ENCODE measurements at places on chromosomes 1 and 21. TPM values are rescaled to one million over a fixed set of nuclear protein-coding genes. Genes with fewer than 3 reads are reported as not detected.

- DNase-seq = no peak
- no peaks in the 10 kb centered on the region for H3K27me3 ChIP-seq
- no peak overlapping the region for H3K27ac ChIP-seq
- H3K36me3 ChIP-seq = no peaks in the 10 kb centered on the region
Observed at GRCh38 chr1:81558291-81559076, 242.2 kb upstream of the ADGRL2 start.

DNA sequence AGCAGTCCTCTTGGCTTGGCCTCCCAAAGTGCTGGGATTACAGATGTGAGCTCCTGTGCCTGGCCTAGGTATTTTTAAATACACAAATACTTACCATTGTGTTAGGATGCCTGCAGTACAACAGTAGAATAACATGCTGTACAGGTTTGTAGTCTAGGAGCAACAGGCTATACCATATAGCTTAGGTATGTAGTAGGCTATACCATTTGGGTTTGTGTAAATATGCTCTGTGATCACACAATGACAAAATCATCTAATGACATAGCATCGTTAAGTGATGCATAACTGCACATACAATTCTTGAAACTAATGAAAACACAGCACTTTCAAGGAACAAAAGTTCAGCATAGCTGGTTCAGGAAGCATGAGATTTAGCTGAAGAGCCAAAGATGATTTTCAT lies 12.7 kb downstream of the POU2F1 start:
- H3K27ac ChIP-seq = no peak overlapping the region
- no peaks in the 10 kb centered on the region for H3K27me3 ChIP-seq
- no peak for DNase-seq
- H3K36me3 ChIP-seq = no peaks in the 10 kb centered on the region

DNA sequence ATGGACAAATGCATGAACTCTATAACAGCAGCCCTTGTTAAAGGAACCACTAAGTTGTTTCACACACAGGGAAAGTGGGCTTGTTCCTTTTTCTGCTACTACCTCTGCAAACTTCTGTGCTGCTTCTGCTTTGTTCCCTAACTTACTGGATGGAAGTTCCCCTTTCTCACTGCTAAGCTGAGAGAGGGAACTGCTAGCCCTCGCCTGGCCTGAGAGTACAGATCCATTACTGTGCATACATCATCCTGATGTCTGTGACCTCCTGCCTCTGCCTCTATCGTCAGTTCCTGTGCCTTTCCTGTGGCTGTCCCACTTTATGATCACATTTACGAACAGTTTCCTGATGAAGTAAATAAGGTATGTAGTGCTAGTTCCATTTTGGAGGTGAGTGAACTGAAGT lies 3.5 kb downstream of the GNAT2 start:
- no peak overlapping the region for H3K4me3 ChIP-seq
- no peaks in the 10 kb centered on the region for H3K27me3 ChIP-seq
- no peaks in the 10 kb centered on the region for H3K36me3 ChIP-seq
- peak overlapping the region; percentile 46 for H3K27ac ChIP-seq
- DNase-seq = no peak

DNA sequence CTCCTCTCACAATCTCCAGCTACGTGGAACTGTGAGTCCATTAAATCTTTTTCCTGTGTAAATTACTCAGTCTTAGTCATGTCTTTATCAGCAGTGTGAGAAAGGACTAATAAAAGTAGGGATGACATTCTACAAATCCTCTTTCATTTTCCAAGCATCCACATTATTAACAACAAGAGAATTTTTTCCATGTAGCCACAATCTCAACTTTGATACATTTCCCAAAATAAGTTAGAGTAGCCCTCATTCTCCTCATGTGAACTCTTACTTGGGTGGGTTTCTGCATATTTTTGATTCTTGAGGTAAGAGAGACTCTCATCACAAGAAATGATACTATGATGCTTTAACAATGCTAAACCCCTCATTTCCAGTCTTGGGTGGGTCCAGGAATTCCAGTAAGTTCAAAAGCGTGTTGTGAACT lies 52.8 kb downstream of the TNFSF18 start:
- no peak overlapping the region for H3K27ac ChIP-seq
- H3K4me3 ChIP-seq = no peak overlapping the region
- no peaks in the 10 kb centered on the region for H3K4me1 ChIP-seq
- no peaks in the 10 kb centered on the region for H3K36me3 ChIP-seq
- no peak for DNase-seq

GRCh38 chr1:93681101-93681988 lies at the start of gene BCAR3:
Gene BCAR3, minus strand, starts transcription at chr1:93681837. Its CDS starts 6,907 bp downstream, at chr1:93674930.
- peak within 1 kb of the TSS; percentile 79 for H3K27ac ChIP-seq
- H3K4me1 ChIP-seq = no peaks in the 10 kb centered on the region
- DNase-seq = peak; percentile 53
- H3K4me3 ChIP-seq = peak within 1 kb of the TSS; percentile 74

- peaks cover 4% of the 10 kb centered on the region for H3K4me1 ChIP-seq
- no peak overlapping the region for H3K27ac ChIP-seq
- H3K4me3 ChIP-seq = no peak overlapping the region
- no peaks in the 10 kb centered on the region for H3K36me3 ChIP-seq
- DNase-seq = no peak
Observed at GRCh38 chr1:234899041-234899729, 229.5 kb downstream of the TOMM20 start.

DNA sequence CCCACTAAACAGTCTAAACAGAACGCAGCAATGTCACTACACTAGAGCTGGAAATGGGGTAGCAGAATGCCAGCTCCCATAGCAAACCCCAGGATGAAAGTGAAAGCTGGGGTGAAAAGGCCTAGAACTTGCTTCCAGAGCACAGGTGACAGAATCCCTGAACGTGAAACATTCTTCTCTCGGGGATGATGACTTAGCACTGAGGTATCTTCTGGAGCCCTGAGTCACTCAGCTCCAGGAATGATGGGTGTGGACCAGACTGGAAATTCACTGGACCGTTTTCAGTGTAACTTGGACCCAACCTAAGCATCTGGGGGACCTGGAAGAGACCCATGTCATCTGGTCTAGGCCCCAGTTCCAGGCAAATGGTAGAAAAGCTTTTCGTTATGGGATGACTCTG lies 108.9 kb downstream of the CDC7 start:
- DNase-seq = no peak
- no peak overlapping the region for H3K4me3 ChIP-seq
- H3K36me3 ChIP-seq = no peaks in the 10 kb centered on the region
- H3K27ac ChIP-seq = no peak overlapping the region

DNA sequence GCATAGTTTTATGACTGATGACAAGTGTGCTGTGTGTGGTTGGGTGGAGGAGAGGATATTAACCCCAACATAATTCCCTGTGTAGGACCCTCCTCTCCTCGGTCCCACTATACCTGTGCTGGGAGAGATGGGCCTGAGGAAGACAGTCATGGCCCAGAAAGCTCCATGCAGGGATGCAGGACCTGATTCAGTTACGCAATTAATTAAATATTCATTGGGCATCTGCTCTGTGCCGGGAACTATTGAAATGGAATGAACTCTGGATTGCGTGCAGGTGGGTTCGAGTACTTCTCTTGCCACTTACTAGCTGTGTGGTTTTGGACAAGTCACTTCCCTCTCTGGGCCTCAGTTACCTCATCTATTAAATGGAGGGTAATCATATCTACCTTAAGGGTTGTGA lies 74.6 kb downstream of the CD247 start:
- H3K27me3 ChIP-seq = no peaks in the 10 kb centered on the region
- DNase-seq = no peak
- H3K27ac ChIP-seq = no peak overlapping the region
- no peaks in the 10 kb centered on the region for H3K36me3 ChIP-seq
- no peaks in the 10 kb centered on the region for H3K4me1 ChIP-seq

- H3K4me1 ChIP-seq = no peaks in the 10 kb centered on the region
- no peak for DNase-seq
- no peak overlapping the region for H3K4me3 ChIP-seq
Observed at GRCh38 chr1:189859385-189859977, 618.2 kb downstream of the BRINP3 start.

GRCh38 chr1:78843546-78843945 lies 163.0 kb downstream of the ADGRL4 start:
- no peaks in the 10 kb centered on the region for H3K36me3 ChIP-seq
- H3K4me3 ChIP-seq = no peak overlapping the region
- no peak overlapping the region for H3K27ac ChIP-seq

GRCh38 chr1:22163137-22163536 lies 20.2 kb upstream of the WNT4 start:
- H3K27me3 ChIP-seq = no peaks in the 10 kb centered on the region
- no peaks in the 10 kb centered on the region for H3K4me1 ChIP-seq
- no peak for DNase-seq
- H3K4me3 ChIP-seq = no peak overlapping the region
- H3K27ac ChIP-seq = no peak overlapping the region
- H3K36me3 ChIP-seq = no peaks in the 10 kb centered on the region

- H3K27ac ChIP-seq = no peak overlapping the region
- no peak for DNase-seq
- no peak overlapping the region for H3K4me3 ChIP-seq
- H3K36me3 ChIP-seq = no peaks in the 10 kb centered on the region
- no peaks in the 10 kb centered on the region for H3K4me1 ChIP-seq
Observed at GRCh38 chr1:27179379-27179778, 24.5 kb upstream of the SLC9A1 start.

GRCh38 chr1:2248127-2248826 lies 20.2 kb downstream of the SKI start:
- no peak for DNase-seq
- H3K4me1 ChIP-seq = peaks cover 72% of the 10 kb centered on the region
- H3K27ac ChIP-seq = peak overlapping the region; percentile 90
- peak overlapping the region; percentile 4 for H3K4me3 ChIP-seq
- no peaks in the 10 kb centered on the region for H3K36me3 ChIP-seq

GRCh38 chr1:92029241-92029922 lies 403 bp upstream of the EPHX4 start:
- H3K4me3 ChIP-seq = peak overlapping the region; percentile 65
- no peaks in the 10 kb centered on the region for H3K36me3 ChIP-seq
- peaks cover 4% of the 10 kb centered on the region for H3K4me1 ChIP-seq
- H3K27me3 ChIP-seq = no peaks in the 10 kb centered on the region
- no peak for DNase-seq
- no peak overlapping the region for H3K27ac ChIP-seq

DNA sequence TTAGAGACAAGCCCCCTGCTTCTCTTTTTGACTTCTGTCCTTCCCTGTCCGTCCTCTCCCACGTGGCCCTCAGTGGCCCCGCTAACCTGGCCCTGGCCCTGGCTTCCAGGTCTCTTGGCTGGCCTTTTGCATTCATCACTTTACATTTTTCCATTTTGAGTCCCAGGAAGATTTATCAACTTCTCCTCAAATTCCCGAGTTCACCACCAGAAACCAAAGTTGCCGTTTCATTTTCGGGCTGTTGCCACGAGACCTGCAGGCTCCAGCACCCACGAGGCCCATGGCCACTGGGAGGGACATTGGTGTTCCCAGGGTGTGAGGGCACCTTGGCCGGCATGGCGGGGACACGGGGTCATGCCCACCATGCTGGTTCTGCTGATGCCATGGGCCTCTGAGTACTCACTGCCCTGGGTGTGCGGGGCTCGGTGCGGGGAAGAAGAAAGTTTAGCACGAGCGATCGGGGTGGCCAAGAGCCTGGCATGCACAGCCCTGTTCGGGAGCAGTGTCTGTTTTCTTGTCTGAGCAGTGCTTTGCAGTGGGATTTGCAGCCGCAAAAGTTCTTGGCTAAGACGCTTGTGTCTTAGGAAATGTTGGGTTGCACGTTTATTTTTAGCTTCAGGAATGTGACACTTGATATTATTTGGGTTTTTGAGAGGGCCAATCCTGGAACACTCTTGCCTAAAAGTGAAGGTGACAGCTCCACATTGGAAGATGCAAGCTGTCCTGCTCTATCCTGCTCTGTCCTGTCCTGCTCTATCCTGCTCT lies 40.4 kb upstream of the ADARB1 start:
- H3K4me3 ChIP-seq = no peak overlapping the region
- no peaks in the 10 kb centered on the region for H3K36me3 ChIP-seq
- H3K27me3 ChIP-seq = no peaks in the 10 kb centered on the region
- peaks cover 10% of the 10 kb centered on the region for H3K4me1 ChIP-seq
- DNase-seq = no peak

DNA sequence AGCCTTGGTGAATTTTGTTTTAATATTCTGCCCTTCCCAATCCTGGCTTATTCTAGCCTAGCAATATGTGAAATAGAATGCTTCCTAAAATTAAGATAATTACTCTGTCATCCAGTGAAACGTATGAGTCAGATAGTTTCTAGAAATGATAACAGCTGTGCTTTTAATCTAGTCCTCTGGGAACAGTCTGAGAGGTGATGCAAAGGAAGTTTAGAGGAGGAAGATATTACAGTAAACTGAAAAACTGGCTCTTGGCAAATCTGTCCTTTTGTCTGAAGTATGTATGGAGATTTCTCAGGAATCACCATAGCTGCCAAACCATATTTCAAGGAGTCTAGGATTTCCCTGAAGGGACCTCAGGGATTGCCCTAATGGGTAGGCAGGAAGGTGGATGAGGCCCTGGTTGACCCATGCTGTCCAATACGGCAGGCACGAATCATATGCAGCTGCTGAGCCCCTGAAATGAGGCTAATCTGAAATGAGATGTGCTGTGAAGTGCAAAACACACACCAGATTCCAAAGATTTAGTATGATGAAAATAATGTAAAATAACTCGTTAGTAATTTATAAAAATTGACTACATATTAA lies 70.8 kb upstream of the LBR start:
- H3K4me3 ChIP-seq = no peak overlapping the region
- no peaks in the 10 kb centered on the region for H3K27me3 ChIP-seq
- no peak overlapping the region for H3K27ac ChIP-seq
- DNase-seq = no peak
- H3K36me3 ChIP-seq = no peaks in the 10 kb centered on the region
- no peaks in the 10 kb centered on the region for H3K4me1 ChIP-seq

Gene RNF11
- 77.6 TPM for total RNA-seq

Gene PRDX6
- 130 TPM for total RNA-seq

Gene SLC26A9
- total RNA-seq = not detected

Gene FAM151A
- 25.7 TPM for total RNA-seq

Gene C1orf74
- 1.7 TPM for total RNA-seq

Gene LRRN2
- total RNA-seq = not detected

Gene TRIM17
- not detected for total RNA-seq

Gene ANKRD65
- total RNA-seq = 11.6 TPM

Gene SGIP1
- 0.47 TPM for total RNA-seq

Gene SERTAD4
- total RNA-seq = 1.7 TPM

Gene LIPI
- total RNA-seq = not detected

Gene PHACTR4
- 46.3 TPM for total RNA-seq

Gene TRMT1L
- 14.5 TPM for total RNA-seq

Gene POFUT2
- total RNA-seq = 25.6 TPM

Data from Peyer's patch (tissue), 4 donors.